ENCODE measurements at places on chromosomes 11 and 22. TPM values are rescaled to one million over a fixed set of nuclear protein-coding genes. Genes with fewer than 3 reads are reported as not detected.

DNA sequence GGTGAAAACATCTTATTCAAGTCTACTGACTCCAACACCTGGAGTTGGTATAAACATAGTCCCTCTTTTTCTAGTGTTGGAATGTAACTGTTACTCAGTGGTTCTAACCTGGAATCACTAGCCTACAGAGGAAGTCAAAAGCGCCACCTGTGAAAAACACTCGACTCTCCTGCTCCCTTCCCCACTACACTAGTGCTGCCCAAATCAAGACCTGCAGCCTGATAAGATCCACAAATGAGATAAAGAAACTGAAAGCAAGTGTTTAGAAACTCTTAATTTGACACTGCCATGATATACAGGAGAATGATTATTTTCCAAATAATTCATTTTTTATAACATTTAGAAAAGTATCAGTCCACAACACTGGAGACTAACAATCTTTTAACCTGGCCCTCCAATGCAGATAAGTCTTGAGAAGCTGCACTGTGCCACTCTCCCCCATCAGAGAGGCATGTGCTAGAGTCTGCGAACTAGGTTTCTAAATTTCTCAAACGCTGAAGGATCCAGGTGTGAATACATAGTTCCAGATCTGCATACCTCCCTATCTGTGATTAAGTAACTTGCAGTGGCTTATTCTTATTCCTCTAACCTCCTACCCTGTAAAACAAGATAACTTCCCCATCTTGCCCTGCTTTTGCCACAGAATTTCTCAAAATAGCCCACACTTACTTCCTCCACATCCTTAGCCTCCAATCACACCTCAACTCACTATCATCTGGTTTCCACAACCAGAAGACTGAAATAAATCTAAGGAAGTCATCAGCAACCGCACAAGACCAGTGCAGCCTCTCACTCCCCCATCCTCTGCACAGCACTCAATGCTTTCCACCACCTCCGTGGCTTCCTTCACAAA, 88.1 kb downstream of the RRAS2 start:
- peaks cover 39% of the 10 kb centered on the region for H3K4me1 ChIP-seq
- peaks cover 5% of the 10 kb centered on the region for H3K36me3 ChIP-seq
- peak overlapping the region; percentile 72 for H3K4me3 ChIP-seq
- no peaks in the 10 kb centered on the region for H3K27me3 ChIP-seq
- DNase-seq, result no peak

GRCh38 chr22:16957781-16958180, 50.2 kb downstream of the GAB4 start:
- H3K27ac ChIP-seq, result no peak overlapping the region
- no peaks in the 10 kb centered on the region for H3K36me3 ChIP-seq
- H3K4me1 ChIP-seq, result peaks cover 13% of the 10 kb centered on the region
- no peak overlapping the region for H3K4me3 ChIP-seq

The CDC45 gene
- total RNA-seq, result 57.8 TPM

The PARVG gene
- 64.6 TPM for total RNA-seq

All from natural killer cell treated with Interleukin-12 subunit alpha and Interleukin-12 subunit beta and Interleukin-15 and Interleukin-18, amount 100 ng/mL, for 72 hours (primary cell).